ENCODE measurements at places on chromosomes 7 and 10.

GRCh38 chr10:31912289-31912688, 16.3 kb downstream of the ARHGAP12 start:
- no peak for DNase-seq

DNA sequence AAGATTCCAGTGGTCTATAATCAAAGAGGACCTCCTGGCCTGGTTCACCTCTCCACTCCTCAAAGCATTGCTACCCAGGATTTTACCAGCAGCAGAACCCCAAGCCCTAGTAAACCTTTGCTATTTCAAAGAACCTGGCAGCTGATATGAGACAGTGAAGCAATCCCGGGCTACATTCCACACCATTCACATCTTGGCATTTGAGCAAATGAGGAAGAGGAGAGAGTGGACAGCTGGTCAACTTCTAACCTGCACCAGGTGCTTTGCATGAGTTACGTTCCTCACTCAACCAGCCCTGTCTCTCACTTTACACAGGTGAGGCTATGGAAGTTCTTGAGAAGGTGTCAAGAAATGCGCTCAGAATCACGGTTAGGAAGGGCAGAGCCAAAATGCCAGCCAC, 1.1 kb downstream of the CCDC3 start:
- DNase-seq, result no peak

DNA sequence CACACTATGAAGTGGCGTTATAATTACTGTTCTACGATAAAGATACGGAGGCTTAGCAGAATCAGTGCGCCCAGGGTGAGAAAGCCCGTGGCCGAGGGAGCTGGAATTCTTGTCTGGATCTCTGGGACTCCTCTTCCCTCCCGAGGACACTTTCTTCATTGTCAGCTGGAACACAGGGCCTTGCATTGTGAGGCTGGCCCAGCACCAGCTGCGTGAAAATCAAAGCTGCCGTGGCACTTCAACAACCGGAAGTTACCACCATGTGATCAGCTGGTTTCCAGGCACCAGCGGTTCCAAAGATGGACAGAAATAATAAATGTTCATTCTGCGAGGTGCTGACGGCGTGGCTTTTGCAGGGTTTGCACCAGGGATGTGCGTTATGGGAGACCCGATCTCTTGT, 234.0 kb upstream of the PITRM1 start:
- DNase-seq, result no peak

DNA sequence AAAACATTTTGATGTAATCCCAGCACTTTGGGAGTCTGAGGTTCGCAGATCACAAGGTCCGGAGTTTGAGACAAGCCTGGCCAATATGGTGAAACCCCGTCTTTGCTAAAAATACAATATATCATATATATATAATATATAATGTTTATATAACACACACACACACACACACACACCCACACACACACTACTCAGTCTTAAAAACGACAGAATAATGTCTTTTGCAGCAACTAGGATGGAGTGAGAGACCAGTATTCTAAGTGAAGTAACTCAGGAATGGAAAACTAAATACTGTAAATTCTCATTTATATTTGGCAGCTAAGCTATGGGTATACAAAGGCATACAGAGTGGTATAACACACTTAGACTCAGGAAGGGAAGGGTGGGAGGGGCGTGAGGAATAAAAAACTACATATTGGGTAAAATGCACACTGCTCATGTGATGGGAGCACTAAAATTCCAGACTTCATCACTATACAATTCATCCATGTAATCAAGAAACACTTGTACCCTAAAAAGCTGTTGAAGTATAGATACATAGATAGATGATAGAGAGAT, 231.2 kb upstream of the SEMA3A start:
- DNase-seq, result no peak

DNA sequence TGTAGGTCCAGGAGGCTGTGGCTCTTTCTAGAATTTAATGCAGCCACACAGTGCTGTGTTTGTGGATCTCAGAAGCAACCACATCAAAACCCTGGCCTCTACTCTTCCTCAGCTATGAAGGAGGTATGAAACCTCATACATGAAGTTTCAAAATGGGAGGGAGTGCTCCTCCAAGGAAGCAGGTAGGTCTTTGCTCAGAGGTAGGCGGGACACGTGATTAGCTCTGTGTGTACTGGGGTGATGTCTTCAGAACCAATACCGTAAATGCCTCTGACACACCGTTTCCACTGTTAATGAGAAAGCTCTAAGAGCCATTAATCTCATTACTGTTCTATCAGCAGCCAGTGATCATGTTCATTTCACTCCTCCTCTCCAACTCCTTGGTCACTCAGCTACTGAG, 126.1 kb downstream of the PLXNA4 start:
- no peak for DNase-seq

DNA sequence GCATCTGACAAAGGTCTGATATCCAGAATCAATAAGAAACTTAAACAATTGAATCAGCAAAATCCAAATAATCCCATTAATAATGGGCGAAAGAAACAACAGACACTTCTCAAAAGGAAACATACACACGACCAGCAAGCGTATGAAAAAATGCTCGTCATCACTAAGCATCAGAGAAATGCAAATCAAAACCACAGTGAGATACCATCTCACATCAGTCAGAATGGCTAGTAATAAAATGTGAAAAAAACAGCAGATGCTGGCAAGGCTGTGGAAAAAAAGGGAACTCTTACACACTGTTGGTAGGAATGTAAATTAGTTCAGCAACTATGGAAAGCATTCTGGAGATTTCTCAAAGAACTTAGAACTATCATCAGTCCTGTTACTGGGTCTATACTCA, 496.7 kb downstream of the SH2D4B start:
- no peak for DNase-seq

DNA sequence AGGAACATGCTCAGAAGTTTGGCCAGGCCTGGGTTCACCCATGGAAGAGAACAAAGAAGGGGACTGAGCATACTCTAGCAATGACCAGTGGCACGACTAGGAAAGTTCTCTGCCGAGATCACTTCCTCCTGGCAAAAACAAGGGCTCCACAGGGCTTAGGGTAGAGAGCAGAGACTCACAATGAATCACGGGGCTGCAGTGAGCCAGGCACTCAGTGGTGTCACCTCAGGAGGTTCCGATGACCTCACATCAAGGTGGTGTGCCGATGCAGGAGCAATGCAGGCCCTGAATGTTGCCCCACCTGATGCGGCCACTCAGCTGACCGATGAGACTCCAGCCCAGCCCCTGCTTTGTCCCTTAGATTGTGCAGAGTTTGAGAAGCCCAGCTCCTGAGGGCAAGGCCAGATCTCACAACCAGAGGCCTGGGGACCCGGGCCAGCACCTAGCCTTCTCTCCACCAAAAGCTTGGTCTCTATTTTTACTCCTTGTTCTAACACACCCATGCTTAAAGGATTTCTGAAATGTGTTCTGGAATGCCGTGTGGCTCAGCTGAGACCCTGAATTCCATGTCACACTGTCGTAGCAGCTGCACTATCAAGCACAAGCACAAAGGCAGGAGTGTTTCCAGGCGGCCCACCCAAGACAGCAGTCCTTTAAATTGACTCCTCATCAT, 60.9 kb downstream of the COBL start:
- DNase-seq, result no peak

DNA sequence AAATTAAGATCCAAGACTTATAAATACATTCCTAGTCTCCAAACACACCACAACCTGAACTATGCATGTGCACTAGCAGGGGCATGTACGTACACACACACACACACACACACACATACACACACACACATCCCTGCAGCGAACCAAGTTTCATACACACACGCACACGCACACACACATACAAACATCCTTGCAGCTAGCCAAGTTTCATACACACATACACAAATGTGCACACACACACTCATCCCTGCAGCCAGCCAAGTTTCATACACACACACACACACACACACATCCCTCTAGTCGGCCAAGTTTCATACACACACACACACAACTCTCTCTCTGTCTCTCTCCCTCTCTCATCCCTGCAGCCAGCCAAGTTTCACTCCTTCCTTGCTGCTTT, 82.7 kb upstream of the WIPF3 start:
- DNase-seq, result no peak

DNA sequence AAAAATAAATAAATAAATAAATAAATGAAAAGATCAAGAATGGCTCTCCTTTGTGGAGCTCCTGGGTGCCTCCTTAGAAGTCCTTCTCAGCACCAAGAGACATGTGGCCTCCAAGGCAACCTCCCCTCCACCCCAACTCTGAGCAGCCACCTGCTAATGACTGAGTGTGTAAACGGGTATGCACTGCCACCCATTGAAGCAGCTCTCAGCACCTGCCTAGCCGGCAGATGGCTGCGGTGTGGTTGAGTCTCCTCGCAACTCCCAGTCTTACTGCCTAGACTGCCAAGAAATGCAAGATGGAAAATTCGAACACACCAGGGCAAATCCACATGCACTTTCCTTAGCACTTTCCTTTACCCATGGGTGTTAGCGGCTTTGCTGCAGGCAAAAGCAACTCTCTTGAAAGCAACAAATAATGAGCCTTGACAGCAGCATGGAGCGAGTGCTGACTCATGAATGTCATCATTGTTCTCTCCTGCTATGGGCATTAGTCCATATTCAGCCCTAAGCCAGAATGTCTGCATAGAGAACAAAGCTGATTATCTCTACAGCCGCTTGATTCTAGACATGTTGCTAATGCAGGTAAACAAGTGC, 913.9 kb upstream of the AUTS2 start:
- peak; percentile 44 for DNase-seq

- no peak for DNase-seq
These were observed 442 bp downstream of the STYXL1 start for GRCh38 chr7:76047305-76047810.

DNA sequence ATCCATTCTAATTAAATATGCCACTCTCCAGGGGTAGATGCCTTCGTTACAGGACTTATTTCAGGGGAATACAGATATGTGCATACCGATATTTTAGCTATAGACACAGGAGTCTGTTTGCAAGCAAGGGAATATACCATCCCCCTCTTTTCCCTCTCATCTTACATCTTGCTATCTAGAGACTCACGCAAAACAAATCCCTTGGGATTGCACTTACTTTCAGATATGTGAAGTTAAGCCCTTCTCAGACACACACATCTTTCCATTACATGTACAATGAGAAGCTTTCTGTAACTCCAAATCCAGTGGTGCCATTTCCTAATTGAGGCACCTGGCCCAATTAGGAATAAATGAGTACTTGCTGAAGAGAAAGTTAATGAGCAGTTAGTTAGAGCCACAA, 250.4 kb upstream of the FZD8 start:
- DNase-seq, result no peak

DNA sequence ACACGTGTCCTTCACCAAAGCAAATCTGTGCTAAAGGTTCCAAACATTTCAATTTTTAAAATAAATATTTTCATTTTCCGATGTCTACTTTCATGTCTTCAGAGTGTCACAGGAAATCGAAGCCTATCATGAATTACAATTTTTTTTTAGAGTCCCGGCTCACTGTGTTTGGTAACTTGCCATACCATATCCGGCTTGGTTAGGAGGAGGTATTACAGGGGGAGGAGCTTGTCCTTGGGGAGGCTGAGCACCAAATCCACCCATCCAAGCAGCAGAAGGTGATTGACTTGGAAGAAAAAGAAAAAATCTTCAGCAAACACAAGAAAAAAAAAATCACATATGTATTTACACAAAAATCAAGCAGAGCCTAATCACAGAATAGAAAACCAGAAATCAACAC, 21.3 kb downstream of the TIAL1 start:
- DNase-seq, result no peak
